ENCODE measurements at places on chromosomes 6 and 20.

- peak; percentile 50 for DNase-seq
Measured at GRCh38 chr6:2749969-2750600, 637 bp downstream of the MYLK4 start.

GRCh38 chr6:155916846-155917624 lies 461.4 kb upstream of the NOX3 start:
- no peak for DNase-seq

GRCh38 chr6:160348223-160349019 lies at the start of gene SLC22A3:
SLC22A3 (plus strand) TSS chr6:160348378; CDS start chr6:160348420, 42 bp downstream.
- DNase-seq: peak; percentile 4

- no peak for DNase-seq
Measured at GRCh38 chr6:166662690-166663089, 35.6 kb upstream of the RPS6KA2 start.

Data from right renal cortex interstitium (tissue), 3 donors.